BJ (cell line): ENCODE measurements at places on chromosomes 6 and 20. TPM values are rescaled to one million over a fixed set of nuclear protein-coding genes. Genes with fewer than 3 reads are reported as not detected.
A peak's percentile ranks its signal among the peaks of the same experiment; 100 is the strongest.

FAXC gene
- 3.8 and 5.1 TPM in 2 replicates for polyA plus RNA-seq

SYNGAP1 gene
- polyA plus RNA-seq = 4.2 and 5.7 TPM in 2 replicates

SSR1 gene
- polyA plus RNA-seq = 173 and 215 TPM in 2 replicates

ZNF391 gene
- polyA plus RNA-seq = 0.27 and 0.50 TPM in 2 replicates

PPP2R5D gene
- polyA plus RNA-seq = 52.7 and 61.8 TPM in 2 replicates

TGM3 gene
- polyA plus RNA-seq = not detected in 2 replicates

GDAP1L1 gene
- polyA plus RNA-seq = not detected in 2 replicates

MLN gene
- polyA plus RNA-seq = not detected in 2 replicates

ZNF311 gene
- polyA plus RNA-seq = 0.74 and 1.0 TPM in 2 replicates

TMEM74B gene
- 0.04 TPM in 1 of 2 replicates, not detected in the other for polyA plus RNA-seq

HTR1E gene
- not detected in 2 replicates for polyA plus RNA-seq

GRCh38 chr6:4129446-4129845, 5.9 kb downstream of the ECI2 start:
- no peak for DNase-seq

- no peak for DNase-seq
Observed at GRCh38 chr6:3228771-3229565, 1.5 kb upstream of the TUBB2B start.

DNA sequence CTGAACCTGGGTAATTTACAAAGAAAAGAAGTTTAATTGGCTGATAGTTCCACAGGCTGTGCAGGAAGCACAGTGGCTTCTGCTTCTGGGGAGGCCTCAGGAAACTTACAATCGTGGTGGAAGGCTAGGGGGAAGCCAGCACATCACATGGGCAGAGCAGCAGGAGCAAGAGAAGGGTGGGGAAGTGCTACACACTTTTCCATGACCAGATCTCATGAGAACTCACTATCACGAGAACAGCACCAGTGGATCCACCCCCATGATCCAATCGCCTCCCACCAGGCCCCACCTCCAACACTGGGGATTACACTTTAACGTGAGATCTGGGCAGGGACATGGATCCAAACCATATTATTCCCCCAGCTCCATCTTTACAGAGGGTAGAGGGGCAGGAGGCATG, 166.4 kb downstream of the NFATC2 start:
- no peak for DNase-seq

- DNase-seq = no peak
Observed at GRCh38 chr6:111685058-111685457, 79.4 kb upstream of the TRAF3IP2 start.

- DNase-seq = no peak
Observed at GRCh38 chr20:49340161-49340966, 62.5 kb upstream of the ZNFX1 start.

- no peak for DNase-seq
Observed at GRCh38 chr20:54474046-54474445, 1.3 kb upstream of the DOK5 start.

DNA sequence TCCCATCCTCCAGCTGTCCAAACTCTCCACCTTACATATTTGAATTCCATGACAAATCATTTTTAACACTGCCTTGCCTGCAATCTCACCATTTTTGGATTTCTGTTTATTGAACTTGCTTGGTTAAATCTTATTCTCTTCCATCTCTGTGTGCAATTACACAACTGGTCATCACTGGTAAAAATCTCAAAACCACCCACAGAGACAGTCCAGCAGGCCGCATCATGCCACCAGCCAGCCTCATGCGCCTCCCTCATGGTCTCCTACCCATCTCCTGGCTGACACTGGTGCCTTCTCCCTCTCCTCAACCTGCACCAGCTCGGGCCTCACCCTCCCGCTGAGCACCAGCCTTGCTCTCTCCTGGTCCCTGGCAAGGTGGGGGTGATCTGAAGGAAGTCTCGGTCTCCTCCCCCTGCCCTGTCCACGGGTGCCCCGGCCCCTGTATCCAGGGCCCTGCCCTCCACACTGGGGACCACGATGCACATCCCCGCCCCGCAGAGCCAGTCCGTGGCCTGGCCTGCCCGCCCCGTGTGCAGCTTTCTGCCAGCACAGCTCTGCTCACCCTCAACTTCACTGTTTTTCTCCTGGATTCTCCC, 92.0 kb downstream of the THBS2 start:
- no peak for DNase-seq

DNA sequence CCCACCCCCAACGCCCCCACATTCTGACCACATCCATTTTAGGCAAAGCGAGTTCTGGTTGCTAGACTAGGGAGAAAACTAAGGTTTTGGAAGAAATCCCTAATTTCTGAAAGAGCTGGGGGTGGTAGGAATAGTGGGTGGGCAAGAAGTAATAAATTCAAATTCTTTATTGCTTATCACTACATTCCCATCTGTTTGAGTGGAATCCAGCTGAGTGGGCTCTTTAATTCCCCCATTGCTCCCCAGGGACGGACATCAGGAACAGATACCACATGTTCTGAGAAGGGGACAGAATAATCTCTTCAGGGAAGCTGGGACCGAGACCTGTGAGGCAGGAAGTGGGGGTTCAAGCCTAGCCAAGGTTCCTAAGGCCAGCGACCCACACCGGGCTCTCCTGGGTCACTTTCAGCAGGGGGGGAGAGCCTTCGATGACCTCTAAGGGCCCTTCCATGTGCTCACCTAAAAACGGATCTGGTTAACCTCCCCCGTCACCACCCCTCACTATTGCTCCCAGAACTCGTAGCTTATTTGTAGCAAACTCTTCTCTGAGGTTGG, 42.3 kb upstream of the MRPS10 start:
- DNase-seq = no peak

DNA sequence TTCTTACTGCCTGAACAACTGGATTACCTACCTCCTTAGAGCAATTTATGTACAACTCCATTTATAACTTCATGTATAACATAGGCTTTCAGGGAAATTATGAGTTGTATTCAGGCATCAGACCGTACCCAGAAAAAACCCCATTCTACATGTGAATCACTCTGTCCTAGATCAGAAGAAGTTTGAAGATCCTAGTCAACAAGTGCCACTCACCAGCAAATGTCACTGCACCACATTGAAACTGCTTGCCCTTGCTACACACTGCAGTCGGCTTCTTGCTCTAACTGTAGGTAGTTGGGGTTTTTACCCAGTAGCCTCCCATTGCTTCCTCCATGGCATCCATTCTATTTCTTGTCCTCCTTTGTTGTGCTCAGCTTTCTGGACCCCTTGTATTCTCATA, 132.4 kb downstream of the DNAH8 start:
- DNase-seq = no peak

GRCh38 chr20:39849171-39849570, 839.9 kb downstream of the MAFB start:
- DNase-seq = no peak

- DNase-seq = no peak
Observed at GRCh38 chr6:106300944-106301343, 24.6 kb downstream of the ATG5 start.

DNA sequence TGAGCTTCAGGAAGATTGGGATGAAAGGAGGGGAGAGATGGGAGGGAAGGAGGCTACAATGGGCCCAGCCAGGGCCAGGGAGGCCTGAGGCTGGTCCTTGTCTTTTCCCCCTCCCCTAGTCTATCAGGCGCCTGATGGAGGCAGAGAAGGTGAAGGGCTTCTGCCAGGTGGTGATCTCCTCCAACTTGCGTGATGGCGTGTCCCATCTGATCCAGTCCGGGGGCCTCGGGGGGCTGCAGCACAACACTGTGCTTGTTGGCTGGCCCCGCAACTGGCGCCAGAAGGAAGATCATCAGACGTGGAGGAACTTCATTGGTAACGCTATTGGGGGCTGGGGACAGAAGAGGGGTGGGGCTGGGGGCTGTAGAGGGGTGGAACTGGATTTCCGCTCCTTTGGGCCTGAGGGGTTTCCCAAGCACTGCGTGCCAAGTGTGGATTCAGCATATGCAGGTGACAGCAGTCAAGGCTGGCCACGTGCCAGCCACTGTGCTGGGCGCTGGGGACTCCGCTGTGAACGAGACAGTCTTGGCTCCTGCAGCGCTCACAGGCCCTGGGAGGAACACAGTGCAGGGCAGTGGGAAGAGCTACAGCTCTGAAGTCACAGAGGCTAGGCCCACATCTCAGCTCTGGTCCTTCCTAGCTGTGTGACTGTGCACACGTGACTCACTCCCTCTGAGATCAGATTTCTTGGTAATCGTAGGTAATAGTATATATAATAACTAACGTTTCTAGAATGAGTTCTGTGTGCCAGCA, 22.7 kb downstream of the SLC12A5 start:
- DNase-seq = no peak

DNA sequence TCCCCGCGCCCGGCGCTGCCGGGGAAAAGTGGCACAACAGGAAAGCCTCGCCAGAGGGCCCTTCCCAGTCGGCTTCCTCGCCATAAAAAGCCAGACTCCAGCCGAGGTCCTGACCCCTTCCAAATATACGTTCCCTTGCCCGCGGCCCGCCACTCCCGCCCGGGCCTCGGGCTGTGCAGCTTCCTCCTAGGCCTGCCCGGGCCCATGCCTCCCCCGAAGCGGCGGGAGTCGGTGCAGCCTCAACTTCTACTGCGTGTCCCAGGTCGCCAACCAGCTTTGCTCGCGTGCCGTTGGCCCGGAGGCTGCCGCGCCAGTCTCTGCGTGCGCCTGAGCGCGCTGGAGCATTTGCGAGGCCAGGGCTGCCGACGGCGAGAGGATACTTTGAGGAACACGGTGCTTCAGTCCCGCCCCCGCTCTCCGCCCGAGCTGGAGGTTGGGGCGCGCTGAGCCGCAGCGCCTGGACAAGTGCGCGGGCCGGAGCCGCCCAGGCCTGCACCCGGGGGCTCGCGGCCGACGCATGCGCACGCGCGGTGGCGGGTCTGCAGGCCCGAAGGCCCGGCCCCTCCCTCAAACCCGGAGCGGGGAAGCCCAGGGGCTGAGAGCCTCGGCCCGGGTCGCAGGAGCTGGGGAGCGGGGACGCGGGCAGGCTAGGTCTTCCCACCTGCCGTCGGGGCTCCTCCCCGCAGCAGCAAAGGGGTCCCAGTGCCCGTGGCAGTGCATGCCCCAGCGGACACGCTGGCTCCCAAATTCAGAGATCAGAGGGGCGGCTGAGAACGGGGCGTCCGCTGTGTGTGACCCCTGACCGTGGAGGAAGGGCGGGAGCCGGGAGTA, 10.2 kb downstream of the FOXC1 start:
- no peak for DNase-seq

- peak; percentile 9 for DNase-seq
Observed at GRCh38 chr6:90103056-90103800, 193.4 kb downstream of the BACH2 start.

- DNase-seq = no peak
Observed at GRCh38 chr6:154703124-154703523, 30.1 kb upstream of the SCAF8 start.

- no peak for DNase-seq
Observed at GRCh38 chr6:71349395-71349794, 60.8 kb downstream of the OGFRL1 start.

DNA sequence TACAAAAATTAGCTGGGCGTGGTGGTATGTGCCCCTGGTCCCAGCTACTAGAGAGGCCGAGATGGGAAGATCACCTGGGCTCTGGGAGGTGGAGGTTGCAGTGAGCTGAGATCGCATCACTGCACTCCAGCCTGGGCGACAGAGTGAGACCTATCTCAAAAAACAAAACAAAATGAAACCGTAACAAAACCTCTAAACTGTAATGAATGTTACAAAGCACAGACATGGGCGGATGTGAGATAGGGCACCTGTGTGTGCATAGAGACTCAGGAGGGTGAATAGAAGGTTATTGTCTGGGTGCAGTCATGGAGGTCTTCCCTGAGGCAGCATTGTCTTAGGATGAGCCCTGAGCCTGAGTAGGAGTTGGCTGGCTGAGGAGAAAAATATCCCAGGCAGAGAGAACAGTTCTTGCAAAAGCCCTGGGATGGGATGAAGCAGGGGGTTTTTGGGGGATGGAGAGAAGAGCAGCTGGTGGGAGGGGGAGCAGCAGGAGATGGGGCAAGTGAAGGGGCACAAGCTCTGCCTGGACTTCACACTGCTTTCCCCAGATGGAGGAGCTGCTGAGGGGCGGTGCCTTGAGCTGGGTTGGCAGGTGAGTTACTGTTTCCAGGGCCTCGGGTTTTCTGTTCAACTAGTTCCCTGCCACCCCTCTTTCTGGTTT, 5.2 kb downstream of the BCAS4 start:
- no peak for DNase-seq

GRCh38 chr20:2051946-2052345, 49.7 kb upstream of the STK35 start:
- no peak for DNase-seq

DNA sequence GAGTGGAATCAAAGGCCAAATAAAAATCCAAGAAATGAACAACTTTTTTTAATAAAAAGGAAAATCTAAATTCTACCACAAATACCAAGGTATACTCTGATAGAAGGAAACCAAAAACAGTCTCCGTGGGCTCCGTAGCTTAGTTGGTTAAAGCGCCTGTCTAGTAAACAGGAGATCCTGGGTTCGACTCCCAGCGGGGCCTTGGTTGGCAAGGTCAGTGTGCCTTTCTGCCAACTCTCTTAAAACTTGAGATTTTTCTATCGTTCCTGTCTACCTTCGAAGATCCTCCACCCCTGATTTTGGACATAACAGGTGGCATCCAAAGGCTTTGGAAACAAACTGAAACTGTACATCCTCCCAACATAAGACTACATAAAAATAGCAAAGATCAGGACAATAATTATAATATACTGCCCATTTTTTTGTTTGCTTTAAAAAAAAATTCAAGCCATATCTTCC, 197.9 kb downstream of the TRIM27 start:
- no peak for DNase-seq

- DNase-seq = no peak
Observed at GRCh38 chr6:26304213-26304796, 60.7 kb upstream of the BTN3A2 start.

GRCh38 chr6:93278241-93278640, 141.1 kb downstream of the EPHA7 start:
- DNase-seq = no peak

GRCh38 chr6:154653853-154654252, 79.4 kb upstream of the SCAF8 start:
- DNase-seq = peak; percentile 50

DNA sequence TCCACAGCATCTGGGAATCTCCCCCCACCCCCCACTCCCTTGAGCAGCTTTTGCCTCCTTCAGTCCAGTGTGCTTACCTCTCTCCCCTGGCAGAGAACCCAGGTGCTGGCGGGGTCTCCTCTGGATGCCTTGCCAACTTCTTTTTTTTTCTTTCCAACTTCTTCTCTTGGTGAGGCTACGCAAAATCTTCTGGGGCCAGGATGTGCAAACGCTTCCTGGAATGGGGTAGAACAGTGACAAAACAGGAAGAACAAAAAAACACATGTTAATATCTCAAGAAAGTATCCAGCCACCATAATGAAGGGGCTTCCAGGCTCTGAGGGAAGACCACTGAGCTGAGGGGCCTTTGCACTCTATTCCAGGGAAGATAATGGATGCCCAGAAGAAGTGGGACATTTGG, 53.9 kb upstream of the DDR1 start:
- no peak for DNase-seq

DNA sequence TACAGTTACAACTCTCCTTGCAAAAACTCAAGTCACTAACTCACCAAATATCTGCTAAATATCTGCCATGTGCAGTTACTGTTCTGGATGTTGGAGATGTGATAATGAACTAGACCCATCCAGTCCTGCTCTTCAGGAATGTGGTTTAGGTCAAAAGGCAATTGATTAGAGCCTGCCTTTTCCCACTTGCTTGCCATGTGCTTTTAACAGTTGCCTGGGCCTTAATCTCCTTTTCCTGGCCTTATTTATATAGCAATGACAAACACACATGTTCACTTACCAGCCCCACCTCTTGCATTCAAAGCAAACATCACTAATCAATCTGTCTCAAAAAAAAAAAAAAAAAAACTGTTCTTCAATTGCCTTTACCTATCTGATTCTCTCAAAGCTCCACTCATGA, 199.2 kb downstream of the ZNF217 start:
- no peak for DNase-seq
